NAMALWA (cell line): ENCODE measurements at places on chromosomes 13 and 19.

GRCh38 chr19:29294343-29294811 lies 81.4 kb upstream of the UQCRFS1 start:
- no peak for DNase-seq

DNA sequence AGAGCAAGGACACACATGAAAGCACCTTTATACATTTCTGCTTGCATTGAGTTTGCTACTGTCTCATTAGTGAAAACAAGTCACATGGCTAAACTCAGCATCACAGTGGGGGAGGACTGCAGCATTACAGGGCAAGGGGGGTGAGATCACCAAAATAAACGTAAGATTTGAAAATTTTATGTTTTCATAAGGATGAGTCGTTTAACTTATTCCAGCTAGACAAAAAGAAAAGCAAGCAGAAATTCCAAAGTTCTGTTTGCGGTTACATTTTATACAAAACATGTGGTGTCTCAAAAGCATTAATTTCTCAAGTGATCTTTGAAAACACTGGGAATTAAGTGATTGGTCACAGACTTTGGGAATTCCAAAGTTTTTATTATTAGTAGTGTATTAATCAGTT lies 261.4 kb upstream of the RXFP2 start:
- DNase-seq: no peak

DNA sequence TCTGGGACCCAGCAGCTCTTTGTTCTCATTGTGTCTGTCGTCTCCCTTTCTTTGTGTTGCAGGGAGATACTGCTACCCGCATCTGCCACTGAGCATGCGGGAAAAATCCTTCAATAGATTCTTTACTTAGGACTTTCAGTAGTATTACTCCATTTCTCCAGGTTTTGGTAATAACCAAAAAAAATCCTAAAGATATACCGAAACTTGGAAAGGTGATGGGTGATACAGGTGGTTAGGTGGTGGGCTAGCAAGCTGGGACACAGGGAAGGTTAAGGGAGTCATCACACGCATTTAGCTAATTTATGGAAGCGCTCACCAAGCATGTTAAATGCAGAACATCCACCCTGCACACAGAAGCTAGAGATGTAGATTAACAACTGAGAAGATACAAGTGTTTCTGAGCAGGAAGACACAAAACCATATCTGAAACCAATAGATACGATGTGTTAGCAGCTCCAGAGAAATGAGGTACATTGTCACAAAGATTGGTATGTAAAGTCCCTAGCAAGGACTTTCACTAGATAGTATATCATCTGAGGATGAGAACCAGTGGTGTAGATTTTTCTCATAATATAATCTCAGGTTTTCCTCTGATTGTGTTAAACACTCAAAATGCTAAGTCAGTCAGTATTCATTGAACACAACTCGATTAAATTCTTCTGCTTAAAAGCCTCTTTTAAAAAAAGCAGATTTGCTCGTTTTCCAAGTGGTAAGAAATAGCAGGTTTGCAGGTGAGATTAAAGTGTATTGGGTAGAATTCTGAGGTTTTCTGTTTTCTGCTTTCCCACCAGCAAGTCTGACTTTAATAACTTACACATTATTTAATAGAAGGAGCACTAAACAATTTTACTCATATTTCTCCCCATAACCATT lies 1.2 kb upstream of the SLAIN1 start:
- peak; percentile 61 for DNase-seq

- no peak for DNase-seq
Measured at GRCh38 chr19:10374931-10375330, 5.4 kb downstream of the TYK2 start.

- DNase-seq: no peak
Measured at GRCh38 chr19:13068085-13068846, 34.4 kb downstream of the LYL1 start.

- DNase-seq: no peak
Measured at GRCh38 chr13:95247852-95248251, 53.4 kb downstream of the ABCC4 start.

GRCh38 chr13:53642306-53642705 lies 613.7 kb downstream of the OLFM4 start:
- DNase-seq: no peak

DNA sequence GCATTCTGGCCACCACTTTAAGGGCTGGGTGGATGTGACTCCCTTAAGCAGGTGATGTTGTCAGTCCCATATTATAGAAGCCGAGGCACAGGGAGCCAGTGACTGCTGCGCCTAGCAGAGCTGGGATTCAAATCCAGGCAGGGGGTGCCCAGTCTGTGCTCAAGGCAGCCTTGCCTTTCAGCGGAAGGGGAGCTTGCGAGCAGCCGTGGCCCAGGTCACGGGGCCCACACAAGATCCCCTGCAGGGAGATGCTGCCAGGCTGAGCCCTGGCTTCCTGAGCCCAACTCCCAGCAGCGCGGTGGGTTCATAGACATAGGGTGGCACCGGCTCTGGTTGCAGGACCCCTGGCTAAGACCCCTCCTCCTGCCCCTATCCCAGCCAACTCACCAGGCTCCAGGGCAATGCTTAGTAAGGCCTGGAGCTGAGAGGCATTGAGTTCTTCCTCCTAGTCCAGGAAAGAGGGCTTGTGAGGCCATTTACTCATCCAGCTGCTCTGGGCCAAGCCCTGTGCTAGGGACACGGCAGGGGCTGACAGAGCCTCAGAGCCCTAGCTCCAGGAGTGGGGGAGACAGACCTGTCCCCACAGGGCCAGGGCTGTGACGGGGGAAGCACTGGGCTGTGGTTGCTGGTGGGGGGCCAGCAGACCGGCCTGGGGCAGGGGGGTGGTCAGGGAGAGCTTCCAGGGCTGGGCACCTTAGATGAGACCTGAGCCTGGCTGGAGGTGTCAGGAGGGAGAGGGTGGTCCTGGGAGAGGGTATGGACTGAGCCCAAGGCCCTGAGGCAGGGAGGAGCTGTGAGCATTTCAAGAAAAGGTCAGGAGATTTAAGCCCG lies 9.6 kb downstream of the CAPN12 start:
- DNase-seq: peak; percentile 48

GRCh38 chr19:39738814-39739213 lies 985 bp upstream of the CLC start:
- no peak for DNase-seq

GRCh38 chr13:52840066-52840465 lies 8.4 kb downstream of the PCDH8 start:
- no peak for DNase-seq

DNA sequence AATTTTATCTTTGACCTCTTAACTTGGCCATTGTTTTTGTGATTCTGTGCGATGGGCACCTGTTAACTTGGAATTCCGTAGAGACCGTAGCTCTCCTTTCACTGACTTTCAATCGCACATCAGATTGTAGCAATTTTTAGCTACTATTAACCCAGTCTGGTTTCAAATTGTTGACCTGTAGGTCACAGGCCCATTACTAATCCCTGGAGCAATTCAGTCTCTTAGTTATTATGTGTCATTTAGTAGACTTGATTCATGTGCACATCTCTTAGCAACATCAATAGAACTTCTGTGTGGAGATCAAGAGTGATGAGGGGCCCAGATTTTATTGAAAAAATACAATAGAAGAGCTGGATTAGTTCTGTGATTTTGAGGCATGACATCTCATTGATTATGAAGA lies 549.6 kb upstream of the SLC10A2 start:
- DNase-seq: no peak

- no peak for DNase-seq
Measured at GRCh38 chr19:33124207-33125098, 7.5 kb upstream of the WDR88 start.

- peak; percentile 86 for DNase-seq
Measured at GRCh38 chr13:34941835-34942731, at the start of gene NBEA. Gene NBEA (plus strand): TSS chr13:34942270. CDS start chr13:34942821, 551 bp downstream.
